ENCODE measurements at places on chromosomes 16 and 17.

- no peak for DNase-seq
These were observed 37.7 kb upstream of the ABCA6 start for GRCh38 chr17:69179227-69179952.

GRCh38 chr16:88806491-88807111 lies 3.0 kb downstream of the CDT1 start:
- no peak for DNase-seq

DNA sequence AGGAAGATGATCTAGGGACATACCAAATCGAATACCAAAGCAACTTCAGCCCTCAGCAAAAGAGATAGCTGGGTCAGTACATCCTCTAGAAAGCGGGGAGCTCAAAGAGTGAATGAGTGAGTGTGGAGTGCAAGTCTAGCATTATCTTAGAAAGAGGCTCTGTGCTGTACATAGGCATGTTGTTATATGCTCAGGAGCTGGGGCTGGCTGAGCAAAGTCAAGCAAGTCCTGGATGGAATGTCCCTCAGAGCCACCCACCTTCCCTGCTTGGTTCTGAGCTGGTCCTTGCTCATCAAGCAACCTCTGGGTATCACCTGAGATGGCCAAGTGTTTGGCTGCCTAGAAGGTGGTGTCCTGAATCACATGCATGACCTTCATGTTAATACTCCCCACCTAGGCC lies 4.9 kb upstream of the KLHL11 start:
- no peak for DNase-seq

DNA sequence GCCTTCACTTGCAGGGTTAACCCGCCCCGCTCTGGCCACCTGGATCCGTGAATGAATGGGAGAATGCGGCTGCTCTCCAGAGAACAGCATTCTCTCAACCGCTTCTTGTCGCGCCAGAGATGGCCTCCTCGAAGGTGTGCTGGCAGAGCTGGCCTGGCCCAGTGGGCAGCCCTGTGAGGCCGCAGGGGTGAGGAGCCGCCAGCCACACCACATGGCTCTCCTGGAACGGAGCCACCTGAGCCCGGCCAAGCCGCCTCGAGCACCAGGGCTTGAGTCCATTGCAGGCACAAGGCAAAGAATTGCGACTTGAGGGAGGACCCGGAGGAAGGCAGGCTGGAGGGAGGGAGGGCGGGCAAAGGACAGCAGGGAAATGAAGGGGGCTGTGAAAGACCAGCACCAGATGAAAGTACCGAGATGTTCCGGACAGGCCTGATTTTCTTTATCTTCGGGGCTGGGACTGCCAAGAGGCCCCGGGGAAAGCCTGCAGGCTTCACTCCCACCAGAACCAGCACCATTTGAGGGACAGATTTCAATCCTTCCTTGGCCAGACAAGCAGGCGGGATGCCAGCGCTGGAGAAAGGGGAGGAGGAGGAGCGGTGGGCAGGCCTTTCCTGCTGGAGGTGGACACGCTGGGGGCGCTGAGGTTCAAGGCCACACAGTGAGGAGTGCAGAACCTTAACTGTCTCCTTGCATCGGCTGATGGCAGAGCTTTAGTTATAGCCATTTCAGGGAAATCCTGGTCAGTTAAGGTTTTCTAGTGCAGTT lies 69.4 kb downstream of the MRC2 start:
- DNase-seq: no peak

GRCh38 chr16:73060892-73061490 lies 13.1 kb upstream of the ZFHX3 start:
- DNase-seq: no peak

DNA sequence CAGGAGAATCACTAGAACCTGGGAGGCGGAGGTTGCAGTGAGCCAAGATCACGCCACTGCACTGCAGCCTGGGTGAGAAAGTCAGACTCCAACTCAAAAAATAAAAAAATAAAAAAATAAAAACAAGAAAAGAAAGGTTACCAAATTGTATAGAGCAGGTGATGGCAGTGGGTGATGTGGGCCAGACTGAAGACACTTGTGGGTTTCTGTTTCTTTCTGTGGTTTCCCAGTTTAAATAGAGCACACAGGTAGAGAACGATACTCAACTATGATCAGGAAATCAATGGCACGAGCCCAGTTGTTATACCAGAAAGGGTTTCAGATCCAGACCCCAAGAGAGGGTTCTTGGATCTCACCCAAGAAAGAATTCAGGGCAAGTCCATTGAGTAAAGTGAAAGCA lies 32.6 kb downstream of the NUBP1 start:
- no peak for DNase-seq

DNA sequence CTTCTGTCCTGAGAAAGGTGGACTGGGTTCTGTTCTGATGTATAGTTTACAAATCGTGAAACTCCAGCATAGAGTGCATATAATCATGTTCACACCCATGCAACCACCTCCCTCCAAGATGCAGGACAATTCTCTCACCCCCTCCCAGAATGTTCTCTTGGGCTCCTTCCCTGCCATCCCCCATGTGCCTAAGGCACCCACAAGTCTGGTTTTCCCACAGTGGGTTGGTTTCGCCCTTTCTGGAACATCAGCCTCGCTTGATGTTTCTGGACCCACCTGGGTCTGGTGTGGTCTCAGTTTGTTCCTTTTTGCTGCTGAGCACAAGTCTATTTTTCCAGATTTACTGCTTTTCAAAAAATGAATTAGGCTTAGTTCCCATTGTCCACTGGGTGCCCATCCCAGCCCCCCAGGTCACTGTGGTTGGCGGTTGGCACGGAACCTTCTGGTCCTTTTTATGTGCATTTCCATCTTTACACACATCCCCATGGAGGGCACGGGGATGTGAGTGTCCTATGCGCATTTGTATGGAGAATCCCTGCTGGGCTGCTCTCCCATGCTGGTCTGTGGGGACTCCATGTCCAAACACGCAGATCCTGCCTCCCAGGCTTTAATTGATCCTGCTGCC lies 19.0 kb downstream of the MAP2K3 start:
- DNase-seq: no peak

GRCh38 chr17:13135506-13135905 lies 117.7 kb upstream of the ELAC2 start:
- no peak for DNase-seq

GRCh38 chr16:87835882-87836331 lies 33.4 kb downstream of the SLC7A5 start:
- DNase-seq: no peak
